ENCODE measurements at places on chromosomes 11 and 22. TPM values are rescaled to one million over a fixed set of nuclear protein-coding genes. Genes with fewer than 3 reads are reported as not detected.

The PATE4 gene
- not detected for total RNA-seq

The CNTF gene
- total RNA-seq, result 3.4 TPM

The GTSE1 gene
- total RNA-seq, result 2.4 TPM

The PC gene
- 49.7 TPM for total RNA-seq

The TTC28 gene
- total RNA-seq, result 93.6 TPM

The SCN4B gene
- under 0.01 TPM for total RNA-seq

The SLC7A4 gene
- total RNA-seq, result 11.5 TPM

The OR52A1 gene
- not detected for total RNA-seq

The POU2AF3 gene
- not detected for total RNA-seq

The MACROD1 gene
- total RNA-seq, result 16.1 TPM

The DEFB131B gene
- total RNA-seq, result not detected

The EMID1 gene
- 6.8 TPM for total RNA-seq

The SF3B2 gene
- total RNA-seq, result 171 TPM

The OR5D13 gene
- total RNA-seq, result not detected

The XKR3 gene
- total RNA-seq, result not detected

The AASDHPPT gene
- 45.3 TPM for total RNA-seq
